ENCODE measurements at places on chromosomes 4 and X. TPM values are rescaled to one million over a fixed set of nuclear protein-coding genes. Genes with fewer than 3 reads are reported as not detected.

FAM236A gene
- not detected for total RNA-seq

UGT2B17 gene
- not detected for total RNA-seq

DNA sequence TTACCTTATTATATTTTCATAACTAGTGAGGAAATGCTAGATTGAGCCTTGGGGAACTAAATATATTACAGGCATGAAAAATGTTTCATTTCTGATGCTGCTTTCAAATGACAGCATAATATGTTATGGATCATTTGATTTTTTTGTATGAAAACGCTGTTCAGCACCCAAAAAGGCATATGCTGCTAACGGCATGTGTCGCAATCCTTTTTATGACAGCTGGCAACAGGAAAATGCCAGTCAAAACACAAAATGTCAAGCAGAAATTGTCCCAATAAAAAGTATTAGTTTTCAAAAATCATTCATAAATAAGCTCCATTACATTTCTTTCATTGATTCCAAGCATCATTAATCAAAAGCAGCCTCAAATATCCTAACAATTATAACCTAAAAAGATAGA, 1244.5 kb downstream of the PCDH7 start:
- no peak for DNase-seq

LONRF3 gene
- total RNA-seq: 6.7 TPM

DNA sequence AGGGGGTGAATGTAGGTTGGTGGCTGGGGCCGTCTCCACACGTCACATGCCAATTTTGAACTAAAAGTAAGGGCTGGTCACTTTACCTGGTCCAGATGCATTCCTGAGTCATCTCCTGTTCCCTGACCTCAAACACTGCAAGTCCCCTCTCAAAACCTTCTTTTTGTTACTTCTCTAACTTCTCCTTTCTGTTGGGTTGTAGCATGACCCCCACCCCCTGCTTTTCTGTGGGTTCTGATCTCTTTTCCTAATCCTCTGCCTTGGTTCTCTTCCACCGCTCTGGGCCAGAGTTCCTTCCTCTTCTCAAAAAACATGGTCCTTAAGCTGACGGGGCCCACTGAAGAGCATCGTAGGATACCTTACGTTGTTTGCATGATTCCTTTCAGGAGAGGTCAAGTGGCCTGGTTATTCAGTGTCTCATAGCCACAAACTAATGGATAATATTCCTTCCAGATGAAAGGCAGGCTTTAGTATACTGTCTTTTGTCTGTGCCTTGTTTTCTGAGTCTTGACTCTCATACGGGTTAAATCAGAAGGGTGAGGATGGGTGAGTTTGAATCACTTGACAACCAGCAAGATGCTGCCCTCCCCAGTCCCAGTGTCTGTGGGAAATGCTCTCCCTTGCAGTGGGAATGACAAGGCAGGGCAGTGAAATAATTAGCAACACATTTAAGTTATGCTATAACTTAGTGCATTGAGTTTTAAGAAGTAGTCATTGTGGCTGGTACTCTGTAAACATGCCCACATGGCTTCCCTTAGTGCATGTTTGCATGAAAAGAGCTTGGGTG, 15.1 kb downstream of the SMS start:
- no peak for DNase-seq

NKX6-1 gene
- 1.8 TPM for total RNA-seq
